Vagina (tissue), 2 donors: ENCODE measurements at places on chromosomes 11 and 22.

GRCh38 chr22:19756288-19757128 lies 4.1 kb upstream of the TBX1 start:
- DNase-seq: no peak

GRCh38 chr11:130165601-130166456 lies 6.2 kb downstream of the ST14 start:
- DNase-seq: no peak

GRCh38 chr22:47259990-47260389 lies 497.5 kb downstream of the TBC1D22A start:
- no peak for DNase-seq

GRCh38 chr11:75480185-75481175 lies 45.3 kb downstream of the GDPD5 start:
- DNase-seq: no peak

GRCh38 chr11:1822648-1823375 lies 12.0 kb upstream of the SYT8 start:
- DNase-seq: no peak

- DNase-seq: no peak
Measured at GRCh38 chr11:67581469-67581868, 2.1 kb upstream of the GSTP1 start.

DNA sequence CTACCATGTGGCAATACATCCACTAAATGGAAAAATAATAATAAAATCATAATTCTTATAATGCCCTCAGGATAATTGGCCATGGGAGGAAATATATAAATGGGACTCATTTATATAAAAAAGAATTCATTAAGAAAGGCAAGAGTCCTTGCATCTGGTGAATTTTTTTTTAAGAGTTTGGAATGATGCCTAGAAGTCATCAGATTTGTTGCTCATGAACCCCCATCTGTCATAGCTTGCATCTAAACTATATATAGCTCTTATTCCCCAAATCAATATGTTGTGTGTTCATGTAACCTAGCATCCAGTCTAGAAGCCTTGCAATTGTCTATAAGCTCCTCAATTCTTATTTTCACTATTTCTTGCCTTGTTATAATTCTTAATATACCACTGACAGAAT lies 75.9 kb downstream of the CADM1 start:
- no peak for DNase-seq

- no peak for DNase-seq
Measured at GRCh38 chr11:123677510-123677909, 23.1 kb upstream of the SCN3B start.

DNA sequence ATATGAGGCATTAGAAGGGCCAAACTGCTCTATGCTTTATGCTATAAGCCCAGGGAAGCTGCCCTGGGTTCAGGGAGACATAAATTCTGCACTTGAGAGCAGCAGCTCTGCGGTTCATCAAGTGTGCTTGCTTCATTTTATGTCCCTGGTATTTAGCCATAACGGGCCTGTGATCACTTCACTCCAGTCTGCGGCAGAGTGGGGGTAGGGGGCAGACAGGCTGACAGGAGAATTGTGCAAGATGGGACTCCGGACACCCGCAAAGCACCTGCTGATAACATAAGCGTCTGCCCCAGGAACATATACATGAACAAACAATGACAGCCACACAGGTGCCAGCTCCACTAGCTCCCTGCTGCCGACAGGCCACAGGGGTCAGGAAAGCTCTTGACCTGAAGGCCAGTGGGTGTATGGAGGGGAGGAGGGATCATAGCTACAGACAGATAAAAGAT lies 56.1 kb downstream of the SMCO4 start:
- no peak for DNase-seq

- no peak for DNase-seq
Measured at GRCh38 chr22:22210375-22210774, 34.2 kb upstream of the VPREB1 start.

DNA sequence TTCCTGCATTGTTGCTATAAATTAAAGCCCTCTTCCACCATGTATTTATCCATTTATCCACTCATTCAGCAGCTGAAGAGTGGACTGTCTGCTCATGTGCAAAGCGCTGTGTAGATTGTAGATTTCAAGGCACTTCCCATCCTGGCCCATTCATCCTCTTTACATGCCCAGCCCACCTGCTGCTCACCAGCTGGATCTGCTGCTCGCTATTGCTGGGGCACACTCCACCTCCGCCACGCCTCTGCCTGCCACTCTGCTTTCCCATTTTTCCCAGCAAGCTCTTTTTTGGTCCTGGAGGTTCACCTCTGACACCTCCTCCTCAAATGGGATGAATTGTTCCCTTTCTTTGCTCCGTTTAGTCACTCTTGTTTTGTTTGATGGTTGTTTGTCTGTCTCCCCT lies 48.3 kb downstream of the CEP164 start:
- DNase-seq: no peak

DNA sequence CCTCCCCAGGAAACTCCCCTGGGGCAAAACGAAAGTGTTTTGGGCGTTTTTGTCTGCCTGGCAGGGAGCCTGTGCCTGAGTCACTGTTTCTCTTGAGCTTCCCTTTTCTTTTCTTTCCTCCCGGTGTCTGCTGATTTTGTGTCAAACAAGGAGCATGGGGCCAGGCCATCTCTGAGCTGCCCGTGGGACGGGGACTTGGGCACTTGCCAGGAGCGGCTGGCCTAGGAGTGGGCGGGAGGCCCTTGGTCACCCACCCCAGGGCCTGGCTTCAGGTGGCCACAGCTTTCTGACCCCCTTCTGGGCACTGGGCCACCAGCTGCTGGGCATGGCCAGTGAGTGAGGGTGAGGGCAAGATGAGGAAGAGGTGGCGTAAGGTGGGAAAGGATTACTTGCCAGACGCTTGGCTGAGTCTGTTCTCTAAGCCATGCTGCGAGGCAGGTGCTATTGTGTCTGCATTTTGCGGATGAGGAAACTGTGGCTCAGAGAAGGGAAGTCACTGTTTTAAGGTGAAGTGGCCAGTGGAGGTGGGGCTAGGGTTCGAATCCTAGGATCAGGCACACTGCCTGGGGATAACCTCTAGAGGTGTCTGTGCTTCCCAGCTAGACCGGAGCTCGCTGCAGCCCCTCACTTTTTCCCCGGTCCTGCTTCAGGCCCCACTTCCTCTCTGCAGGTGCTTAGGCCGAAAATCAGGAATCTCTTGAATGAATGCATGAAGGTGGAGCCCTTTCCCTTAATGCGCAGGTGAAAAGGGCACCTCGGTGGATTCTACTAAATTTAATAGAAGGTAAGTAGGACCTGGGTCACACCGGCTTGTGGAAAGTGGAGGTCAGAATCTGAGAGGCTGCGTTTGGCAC lies 7.8 kb upstream of the NFAM1 start:
- no peak for DNase-seq

- DNase-seq: no peak
Measured at GRCh38 chr22:36772451-36772850, 3.5 kb downstream of the IFT27 start.

- DNase-seq: no peak
Measured at GRCh38 chr11:9562716-9563115, 10.8 kb upstream of the WEE1 start.

DNA sequence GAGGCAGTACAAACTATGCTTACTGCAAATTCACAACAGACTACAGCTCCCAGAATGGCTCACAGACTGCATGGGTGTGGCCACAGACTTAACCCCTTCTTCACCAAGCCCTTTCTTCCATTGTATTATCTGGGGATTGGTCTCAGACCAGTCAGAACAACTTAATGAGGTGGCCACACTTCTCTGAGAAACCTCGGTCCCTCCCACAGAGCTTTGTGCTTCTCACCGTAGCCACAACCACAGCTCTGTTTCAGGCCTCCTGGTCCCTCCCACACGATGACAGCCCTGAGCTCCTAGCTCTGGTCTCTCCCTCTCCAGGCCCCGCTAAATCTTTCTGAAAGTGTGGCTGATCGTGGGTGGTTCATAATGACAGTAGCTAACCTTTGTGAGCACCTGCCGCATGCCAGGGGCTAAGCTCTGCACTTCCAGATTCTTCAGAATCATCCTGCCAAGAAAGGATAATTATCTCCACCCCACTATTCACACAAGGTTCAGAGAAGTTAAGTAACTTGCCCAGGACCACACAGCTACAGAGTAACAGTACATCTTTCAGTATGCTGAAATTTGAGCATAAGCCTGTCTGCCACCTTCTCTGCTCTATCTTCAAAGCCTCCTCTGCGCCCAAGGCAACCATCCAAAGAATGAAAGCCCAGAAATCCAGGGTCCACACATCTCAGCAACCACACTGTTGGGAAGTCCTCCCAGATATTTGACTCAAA lies 5.4 kb downstream of the PDE2A start:
- no peak for DNase-seq
